ENCODE measurements at places on chromosomes 16 and 17.
A peak's percentile ranks its signal among the peaks of the same experiment; 100 is the strongest.

- no peak for DNase-seq
Measured at GRCh38 chr16:79128706-79129105, 471.8 kb downstream of the MAF start.

- DNase-seq: peak; percentile 39
Measured at GRCh38 chr17:79836972-79837887, 2.0 kb downstream of the CBX4 start.

GRCh38 chr17:7383742-7384488 is 3.0 kb downstream of the TNK1 start:
- DNase-seq: no peak

DNA sequence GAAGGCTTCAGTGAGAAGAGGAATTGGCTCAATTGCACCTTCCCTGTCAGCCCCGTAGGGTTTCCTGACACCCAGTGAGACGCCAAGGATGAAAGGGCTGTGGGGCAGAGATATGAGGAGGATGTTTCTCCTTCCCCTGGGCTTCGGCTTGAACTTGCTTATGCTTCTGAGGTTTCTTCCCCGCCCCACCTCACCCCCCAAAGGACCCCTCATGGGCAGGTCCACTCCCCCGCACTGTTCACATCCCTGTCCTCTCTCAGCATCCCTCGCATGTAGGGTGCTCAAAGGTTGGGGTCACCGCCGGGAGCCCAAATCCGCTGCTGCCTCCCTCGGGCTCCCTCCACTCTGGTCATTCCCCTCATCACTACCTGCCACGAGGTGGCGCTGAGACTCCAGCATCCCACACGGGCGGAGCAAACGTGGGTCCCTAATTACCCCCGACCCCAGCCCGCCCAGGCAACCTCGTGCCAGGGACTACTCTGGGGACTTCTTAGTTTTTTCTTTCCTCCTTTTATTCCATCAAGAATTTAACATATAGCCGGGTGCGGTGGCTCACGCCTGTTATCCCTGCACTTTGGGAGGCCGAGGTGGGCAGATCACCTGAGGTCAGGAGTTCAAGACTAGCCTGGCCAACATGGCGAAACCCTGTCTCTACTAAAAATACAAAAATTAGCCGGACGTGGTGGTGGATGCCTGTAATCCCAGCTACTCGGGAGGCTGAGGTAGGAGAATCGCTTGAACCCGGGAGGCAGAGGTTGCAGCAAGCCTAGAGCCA is 3.3 kb upstream of the TRARG1 start:
- DNase-seq: peak; percentile 35

GRCh38 chr17:7314719-7315569 is at the start of gene GPS2:
Gene GPS2 (minus strand): TSS chr17:7315360. CDS start chr17:7315052, 308 bp downstream.
- DNase-seq: peak; percentile 99

DNA sequence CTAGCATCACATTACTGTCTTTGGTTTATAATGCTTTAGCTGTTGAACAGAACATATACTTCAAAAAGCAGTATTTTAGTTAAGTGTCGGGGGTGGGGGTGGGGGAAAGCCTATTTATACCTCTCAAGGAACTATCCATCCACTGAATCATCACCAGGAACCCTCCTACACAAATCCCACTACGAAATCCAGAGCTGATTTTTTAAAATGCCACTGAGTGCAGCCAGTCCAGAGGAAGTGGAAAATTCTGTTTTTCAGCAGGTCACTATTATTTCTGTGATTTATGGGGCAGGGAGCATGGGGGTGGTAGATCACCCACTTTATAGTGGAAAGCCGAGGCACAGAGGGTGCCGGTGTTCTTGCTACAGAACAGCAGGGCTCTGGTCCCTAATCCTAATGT is 284.1 kb downstream of the SOX9 start:
- DNase-seq: no peak

DNA sequence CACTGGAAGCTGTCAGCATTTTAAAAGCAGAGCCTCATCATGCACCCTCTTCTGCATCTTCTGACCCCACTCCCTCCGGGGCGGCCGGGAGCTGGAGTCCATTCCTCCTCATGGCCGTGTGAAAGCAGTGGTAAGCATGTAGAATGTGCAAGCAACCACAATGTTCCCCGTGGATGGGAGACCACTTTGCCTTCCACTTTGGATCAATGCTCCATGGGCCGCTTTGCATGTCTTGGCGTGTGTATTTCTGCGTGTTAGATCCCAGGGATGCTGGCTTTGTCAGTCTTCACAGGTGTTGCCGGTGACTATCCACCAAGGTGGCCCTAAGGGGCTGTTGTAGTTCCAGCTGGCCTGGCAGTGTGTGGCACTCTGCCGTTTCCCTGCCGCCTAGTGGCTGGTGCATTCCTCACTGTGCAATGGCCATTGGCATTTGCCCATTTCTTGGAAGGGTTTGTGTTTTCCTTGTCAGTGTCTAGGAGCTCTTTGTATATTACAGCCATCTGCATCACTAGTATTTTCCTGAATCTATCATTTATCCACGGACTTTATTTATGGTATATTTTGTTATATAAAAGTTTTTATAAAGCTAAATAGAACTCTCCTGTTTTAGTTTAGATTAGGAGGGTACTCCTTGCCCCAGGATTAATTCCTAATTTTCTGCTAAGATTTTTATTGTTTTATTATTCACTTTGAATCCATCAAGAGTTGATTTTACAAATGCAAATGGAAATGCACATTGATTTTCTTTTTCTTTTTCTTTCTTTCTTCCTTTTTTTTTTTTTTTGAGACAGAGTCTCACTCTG is 5.8 kb upstream of the ALDH3A1 start:
- peak; percentile 85 for DNase-seq

GRCh38 chr17:58667934-58668597 is 23.8 kb downstream of the TEX14 start:
- DNase-seq: peak; percentile 3

GRCh38 chr16:46844771-46845170 is 13.8 kb upstream of the C16orf87 start:
- DNase-seq: peak; percentile 25

- no peak for DNase-seq
Measured at GRCh38 chr17:60439501-60439900, 17.2 kb downstream of the CHCT1 start.

DNA sequence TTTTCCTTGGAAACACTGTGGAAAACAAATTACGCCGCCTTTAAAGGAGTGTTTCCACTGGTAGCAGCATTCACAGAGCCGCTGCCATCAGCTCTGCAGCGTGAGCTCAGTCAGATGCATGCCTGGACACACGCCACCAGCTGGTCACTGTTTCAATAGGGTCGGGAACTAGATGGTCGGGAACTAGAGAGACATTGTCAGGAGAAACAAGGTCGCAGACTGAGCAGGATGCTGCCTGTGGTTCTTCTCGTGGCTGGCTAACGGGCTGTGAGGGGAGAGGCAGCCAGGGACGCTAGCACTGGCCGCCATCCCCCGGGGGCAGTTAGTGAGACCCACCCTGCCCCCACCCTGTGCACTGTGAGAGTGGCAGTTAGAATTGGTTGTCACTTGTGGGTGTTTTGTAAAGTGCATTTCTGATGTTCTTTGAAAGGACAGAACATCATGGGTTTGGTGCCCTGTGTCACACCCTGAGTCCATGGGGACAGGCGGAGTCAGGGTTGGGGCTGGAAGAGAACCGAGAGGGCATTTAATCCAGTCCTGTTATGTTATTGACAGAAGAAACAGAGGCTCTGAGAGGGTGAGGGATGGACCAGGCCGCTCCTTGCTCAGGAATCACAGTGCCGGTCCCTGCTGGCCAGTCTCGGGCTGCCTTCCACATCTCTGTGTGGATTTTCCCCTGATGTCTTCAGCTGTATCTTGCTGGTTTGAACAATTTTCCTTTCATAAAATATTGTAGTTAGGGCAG is 86.3 kb downstream of the SPECC1 start:
- DNase-seq: peak; percentile 39
